Neural crest cell (in vitro differentiated cells): ENCODE measurements at places on chromosomes 2 and 18.

- DNase-seq, result no peak
These were observed 18.4 kb downstream of the PREPL start for GRCh38 chr2:44342854-44343253.

GRCh38 chr2:79090693-79091092 lies 2.9 kb upstream of the REG1B start:
- no peak for DNase-seq

- no peak for DNase-seq
These were observed 1.2 kb downstream of the STON1 start for GRCh38 chr2:48531141-48531648.

DNA sequence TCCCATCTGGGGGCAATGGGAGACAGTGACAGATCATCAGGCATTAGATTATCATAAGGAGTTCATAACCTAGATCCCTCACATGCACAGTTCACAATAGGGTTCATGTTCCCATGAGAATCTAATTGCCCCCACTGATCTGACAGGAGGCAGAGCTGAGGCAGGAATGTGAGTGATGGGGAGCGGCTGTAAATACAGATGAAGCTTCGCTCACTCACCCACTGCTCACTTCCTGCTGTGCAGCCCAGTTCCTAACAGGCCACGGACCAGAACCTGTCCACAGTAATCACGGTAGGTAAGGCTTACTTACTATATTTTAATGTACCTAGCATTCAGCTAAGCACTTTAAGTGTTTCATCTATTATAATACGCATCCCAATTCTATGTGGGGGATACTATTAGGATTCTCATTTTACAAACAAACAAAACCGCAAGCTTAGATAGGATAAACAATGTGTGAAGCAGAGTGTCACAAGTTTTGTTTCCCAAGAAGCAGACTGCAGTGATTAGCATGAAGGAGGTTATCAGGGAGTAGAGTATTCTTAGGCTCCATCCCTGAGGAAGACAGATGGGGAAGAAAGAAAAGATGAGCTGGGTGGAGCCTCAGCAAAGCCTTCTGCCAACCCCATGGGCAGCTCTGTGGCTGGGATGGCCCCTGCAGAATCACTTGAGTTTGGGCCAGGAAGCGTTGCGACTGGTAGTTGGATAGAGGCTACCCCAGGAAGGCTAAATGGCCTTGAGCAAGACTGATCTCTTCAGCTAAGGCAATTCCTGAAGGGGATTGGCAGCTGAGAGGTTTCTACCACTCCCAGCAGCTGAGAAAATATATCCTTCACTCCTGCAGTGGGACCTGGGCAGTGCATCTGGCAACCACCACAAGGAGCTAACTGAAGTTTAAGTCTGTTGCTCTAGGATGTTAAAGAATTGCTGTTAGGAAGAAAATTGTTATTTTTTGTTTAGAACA lies 133.1 kb downstream of the MREG start:
- DNase-seq, result no peak

GRCh38 chr2:237158194-237158593 lies 72.5 kb downstream of the COPS8 start:
- DNase-seq, result no peak

DNA sequence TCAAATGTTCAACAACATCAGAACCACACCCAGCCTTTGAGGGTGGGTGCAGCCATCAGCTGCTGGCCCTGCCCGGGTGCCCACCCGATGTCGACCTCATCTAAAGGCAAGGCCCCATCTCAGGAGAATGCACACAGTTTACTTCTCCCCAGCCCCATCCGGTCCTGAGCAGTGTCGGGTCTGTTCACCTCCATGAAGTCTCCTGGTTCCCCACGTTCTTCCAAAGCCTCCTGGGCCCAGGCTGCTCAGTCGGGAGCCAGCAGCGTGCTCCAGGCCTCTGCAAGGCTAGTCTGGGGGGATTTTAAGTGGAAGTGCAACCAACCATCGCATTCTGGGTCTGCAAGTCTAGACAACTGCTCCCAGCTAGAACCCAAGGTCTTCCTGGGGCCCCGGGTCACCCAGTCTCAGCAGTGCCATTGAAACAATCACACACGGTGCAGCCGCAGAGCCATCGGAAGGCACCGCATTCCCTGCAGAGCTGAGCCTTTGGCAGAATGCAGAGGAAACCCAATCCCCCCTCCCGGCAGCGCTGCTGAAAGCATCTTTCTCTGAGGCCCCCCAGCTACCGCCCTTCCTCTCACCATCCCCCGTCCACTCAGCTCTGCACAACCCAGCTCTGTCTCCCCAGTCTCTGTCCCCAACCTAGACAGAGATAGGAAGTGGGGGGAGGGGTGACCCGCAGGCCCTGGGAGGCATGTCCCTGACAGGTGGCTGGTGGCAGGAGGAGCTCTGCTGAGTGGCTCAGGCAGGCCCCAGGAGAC lies 8.5 kb downstream of the ESPNL start:
- DNase-seq, result no peak

DNA sequence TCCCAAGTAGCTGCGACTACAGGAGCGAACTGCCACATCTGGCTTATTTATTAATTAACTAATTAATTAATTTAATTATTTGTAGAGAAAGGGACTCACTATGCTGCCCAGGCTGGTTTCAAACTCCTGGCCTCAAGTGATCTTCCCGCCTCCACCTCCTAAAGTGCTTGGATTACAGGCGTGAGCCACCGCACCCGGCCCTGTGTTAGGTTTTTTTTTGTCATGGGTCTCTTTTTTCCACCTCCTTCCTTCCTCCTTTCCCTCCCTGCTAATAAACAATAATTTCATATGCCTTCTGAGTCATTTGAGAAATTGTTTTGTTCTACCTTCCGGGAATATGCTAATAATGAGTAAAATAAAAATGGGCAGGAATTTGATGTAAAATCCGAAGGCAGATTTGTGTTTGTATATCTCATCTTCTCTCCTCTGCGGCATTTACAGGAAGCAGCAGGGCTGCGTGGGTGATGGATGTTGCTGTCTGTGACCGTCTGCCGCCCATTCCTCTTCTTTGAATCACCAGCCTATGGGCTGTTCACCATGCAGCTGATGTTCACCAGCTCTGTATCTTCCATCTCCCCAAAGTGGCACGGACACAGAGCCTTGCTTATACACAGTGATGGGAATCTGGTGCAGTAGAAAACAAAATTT lies 89.9 kb downstream of the ACSL3 start:
- no peak for DNase-seq

GRCh38 chr18:60130284-60130683 lies 230.5 kb downstream of the PMAIP1 start:
- DNase-seq, result no peak

GRCh38 chr18:22900558-22901238 lies 32.4 kb upstream of the RBBP8 start:
- no peak for DNase-seq

- no peak for DNase-seq
These were observed 21.9 kb downstream of the TMEM177 start for GRCh38 chr2:119700866-119701265.

DNA sequence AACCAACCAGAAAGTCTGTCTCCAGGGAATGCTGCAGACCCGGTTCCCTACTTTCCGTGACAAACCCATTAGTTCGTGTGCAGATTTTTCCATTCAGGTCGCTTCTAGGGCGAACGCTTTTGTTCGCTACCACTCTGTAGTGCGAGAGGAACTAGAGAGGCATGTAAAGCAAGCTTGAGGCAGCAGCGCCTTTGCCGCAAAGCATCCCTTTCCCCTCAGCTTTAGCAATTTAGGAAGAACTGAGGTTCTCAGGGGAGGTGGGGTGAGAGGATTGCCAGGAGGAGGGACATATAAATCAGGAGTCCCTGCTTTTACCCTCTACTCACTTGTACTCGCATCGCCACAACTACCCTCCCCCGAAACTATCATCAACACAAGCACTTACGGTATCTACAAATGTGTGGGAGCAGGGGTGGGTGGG lies 748 bp upstream of the ZNF804A start:
- DNase-seq, result peak; percentile 11

- DNase-seq, result no peak
These were observed 43.1 kb upstream of the RTN4 start for GRCh38 chr2:55093381-55093780.

GRCh38 chr18:26459884-26460283 lies 88.5 kb downstream of the KCTD1 start:
- DNase-seq, result no peak

- DNase-seq, result no peak
These were observed 1.1 kb upstream of the TTC27 start for GRCh38 chr2:32626639-32627221.

DNA sequence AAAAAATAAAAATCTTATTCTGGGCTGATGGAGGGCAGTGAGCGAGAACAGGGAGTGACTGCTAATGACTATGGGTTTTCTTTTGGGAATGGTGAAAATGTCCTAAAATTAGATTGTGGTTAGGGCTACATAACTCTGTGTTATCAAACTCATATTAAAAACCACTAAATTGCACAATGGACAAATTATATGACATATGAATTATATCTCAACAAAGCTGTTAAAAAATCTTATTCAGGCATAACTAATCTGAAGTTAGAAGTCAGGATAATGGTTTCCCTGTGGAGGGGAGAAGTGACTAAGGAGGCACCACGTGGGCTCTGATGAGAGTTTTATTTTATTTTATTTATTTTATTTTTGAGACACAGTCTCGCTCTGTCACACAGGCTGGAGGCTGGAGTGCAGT lies 32.1 kb upstream of the DPP4 start:
- DNase-seq, result no peak

- no peak for DNase-seq
These were observed 426.0 kb downstream of the CDH2 start for GRCh38 chr18:27750923-27751322.

DNA sequence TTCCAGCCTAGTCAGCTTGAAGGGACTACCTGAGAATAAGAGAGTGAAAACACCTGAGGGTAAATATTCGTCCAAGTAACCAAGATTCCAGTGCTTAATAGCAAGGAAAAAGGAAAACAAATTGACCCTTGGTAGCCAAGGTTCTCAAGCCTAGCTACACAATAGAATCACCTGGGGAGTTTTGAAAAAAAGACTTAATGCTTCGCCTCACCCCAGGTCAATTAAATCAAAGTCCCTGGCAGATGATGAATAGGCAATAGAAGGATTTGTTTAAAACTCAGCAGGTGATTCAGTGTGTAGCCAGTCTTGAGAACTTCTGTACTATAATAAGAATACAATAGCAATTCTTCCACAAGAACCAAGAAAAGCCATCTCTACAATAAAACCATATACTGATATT lies 500.2 kb downstream of the XIRP2 start:
- no peak for DNase-seq

- DNase-seq, result no peak
These were observed 232.6 kb downstream of the ATAD2B start for GRCh38 chr2:23694058-23695045.

DNA sequence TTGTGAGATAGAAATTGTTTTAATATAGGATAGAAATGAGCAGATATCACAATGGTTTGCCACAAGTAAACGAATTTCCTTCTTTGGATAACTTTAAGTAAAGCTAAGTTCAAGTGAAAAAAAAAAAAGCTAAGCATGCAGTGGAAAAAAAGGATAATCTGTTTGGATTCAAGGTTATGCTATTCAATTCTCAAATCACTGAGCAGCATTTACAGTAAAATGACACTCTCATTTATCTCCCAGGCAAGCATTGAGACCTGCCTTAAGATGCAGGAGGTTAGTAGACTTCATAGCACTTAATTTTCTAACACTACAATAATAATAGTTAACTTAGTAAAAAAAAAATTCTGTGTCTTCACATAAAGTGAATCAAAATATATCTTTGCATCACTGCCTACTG lies 351.3 kb downstream of the NRXN1 start:
- no peak for DNase-seq

GRCh38 chr2:121214296-121214695 lies 70.7 kb downstream of the TFCP2L1 start:
- no peak for DNase-seq

- no peak for DNase-seq
These were observed 105.9 kb upstream of the AQP4 start for GRCh38 chr18:26971409-26971808.

DNA sequence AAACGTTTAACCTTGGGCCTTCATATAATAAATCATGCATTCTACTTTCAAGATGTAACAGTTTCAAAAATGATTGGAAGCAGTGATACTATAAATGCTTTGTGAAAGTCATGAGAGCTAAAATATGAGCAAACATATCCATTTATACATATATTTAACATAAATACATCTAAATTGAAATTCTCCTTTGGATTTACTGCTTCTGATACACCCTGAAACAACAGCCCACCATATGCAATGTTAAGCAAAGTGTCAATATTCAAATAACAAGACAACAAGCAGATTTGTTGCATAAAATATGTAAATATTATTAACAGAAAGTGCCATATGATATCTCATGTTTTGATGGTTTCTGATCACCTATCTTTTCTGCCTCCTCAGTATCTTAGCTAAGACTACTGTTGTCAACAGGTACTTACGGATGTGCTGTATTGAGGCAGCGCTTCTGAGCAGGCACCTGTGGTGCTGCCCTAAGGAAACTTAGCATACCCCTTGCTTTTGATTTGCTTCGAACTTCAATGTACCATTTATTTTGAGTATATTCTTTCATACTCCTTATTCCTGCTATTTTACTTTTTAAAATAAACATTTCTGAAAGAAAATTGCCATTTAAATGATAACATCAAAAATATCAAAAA lies 6.1 kb downstream of the FIGN start:
- DNase-seq, result no peak

DNA sequence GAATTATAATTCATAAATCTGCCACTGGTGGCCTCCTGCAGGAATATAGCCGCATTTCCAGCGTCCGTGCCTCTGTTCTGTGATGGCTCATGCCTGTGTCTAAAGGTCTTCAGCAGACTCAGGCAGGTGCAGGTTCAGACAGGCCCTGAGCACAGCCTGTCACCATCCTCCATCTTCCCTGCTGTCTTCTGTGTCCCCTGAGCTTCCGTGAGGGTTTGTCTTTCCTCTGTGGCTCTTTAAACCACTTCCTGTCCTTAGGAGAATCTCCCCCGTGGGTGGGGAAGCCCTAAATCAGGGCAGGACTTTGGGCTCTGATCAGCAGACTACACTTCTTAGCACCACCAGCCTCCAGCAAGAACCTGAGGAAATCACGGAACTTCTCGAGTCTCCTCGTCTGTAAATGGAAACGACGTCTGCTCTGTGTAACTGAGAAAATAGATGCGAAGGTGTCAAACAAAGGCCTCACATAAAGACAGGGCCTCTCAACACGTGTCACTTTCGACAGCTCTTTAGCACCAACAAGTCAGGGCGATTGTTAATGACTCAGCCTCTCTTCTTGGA lies 24.1 kb upstream of the NFATC1 start:
- DNase-seq, result no peak
